ENCODE measurements at places on chromosomes 11 and 22. TPM values are rescaled to one million over a fixed set of nuclear protein-coding genes. Genes with fewer than 3 reads are reported as not detected.
A peak's percentile ranks its signal among the peaks of the same experiment; 100 is the strongest.

DNA sequence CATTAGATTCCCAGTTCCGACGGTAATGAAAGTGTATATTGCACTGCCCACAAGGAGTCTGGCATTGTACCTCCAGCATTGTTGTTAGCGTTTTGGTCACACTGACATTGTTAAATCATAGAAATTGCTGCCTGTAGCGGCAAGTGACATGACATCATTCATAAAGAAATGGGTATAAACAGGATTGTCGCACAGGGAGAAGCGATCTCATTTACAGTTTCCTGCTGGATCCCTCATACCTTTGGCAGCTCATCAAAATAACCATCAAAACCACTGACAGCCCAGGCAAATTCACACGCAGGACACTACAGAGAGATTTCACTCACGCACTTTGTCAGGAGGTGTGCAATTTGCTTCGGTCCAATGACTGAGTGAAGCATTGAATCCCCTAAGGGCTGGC is 3.5 kb downstream of the HTR3B start:
- no peak for DNase-seq

- DNase-seq = peak; percentile 88
Measured at GRCh38 chr11:110086892-110087309, 6.3 kb upstream of the ZC3H12C start.

- DNase-seq = peak; percentile 41
Measured at GRCh38 chr11:133570376-133570775, 38.1 kb upstream of the OPCML start.

GRCh38 chr22:24327832-24328231 is 57.2 kb downstream of the SPECC1L start:
- no peak for DNase-seq

DNA sequence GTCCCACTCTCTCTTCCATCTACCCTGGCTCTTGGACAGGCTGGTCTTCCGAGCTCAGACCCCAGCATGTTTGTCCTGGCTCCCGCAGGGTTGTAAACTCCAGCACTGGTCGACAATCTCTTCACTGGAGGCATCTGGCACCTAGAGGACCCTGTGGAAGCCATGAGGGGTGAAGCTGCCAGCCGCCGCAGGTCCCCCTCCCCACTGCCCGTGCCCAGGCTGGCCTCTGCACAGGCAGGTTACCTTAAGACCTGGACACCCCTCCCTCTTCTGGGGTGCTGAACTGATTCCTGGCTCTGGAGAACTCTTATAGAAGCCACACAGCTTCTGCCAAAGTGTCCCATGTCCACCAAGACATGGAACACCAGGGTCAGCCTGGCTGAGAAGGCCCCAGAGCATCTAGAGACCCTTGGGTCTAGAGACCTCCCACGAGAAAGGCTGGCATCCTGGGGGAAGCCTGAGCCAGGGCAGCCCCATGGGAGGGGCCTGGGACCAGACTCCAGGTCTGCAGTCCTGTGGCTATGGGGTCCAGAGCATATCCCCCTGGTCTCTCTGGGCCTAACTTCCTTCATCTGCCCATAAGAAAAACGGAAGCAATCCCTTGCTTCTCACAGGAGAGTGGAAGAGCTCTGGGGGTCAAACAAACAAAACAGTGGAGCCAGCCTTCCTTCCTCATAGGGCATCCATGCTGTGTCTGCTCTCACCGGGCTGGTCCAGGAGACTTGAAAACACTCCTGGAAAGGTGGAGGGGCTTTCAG is 30.6 kb downstream of the LMO1 start:
- no peak for DNase-seq

GRCh38 chr11:65112546-65113360 is 1.1 kb downstream of the TM7SF2 start:
- DNase-seq = no peak

GRCh38 chr11:61083601-61084147 is 18.6 kb upstream of the CD5 start:
- DNase-seq = no peak

DNA sequence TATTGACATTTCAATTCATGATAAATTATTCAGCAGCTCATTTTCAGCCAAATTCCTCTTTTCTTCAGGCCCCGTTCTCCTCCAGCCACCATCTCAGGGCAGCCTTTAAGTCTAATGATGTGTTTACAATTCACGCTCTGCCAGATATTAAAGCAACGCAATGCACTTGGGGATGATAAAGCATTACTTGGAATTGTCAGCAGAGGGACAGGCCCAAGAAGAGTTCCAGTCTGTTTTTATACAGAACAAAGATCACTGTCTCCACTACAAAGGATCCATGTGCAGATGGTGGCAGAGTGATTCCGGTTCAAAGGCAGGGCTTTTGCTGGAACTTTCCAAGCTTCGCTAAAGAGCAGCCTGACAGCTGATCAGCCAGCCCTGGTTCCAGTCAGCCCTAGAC is 13.6 kb upstream of the GALNT18 start:
- no peak for DNase-seq

The OR5AK2 gene
- not detected for total RNA-seq

The HBG2 gene
- not detected for total RNA-seq

DNA sequence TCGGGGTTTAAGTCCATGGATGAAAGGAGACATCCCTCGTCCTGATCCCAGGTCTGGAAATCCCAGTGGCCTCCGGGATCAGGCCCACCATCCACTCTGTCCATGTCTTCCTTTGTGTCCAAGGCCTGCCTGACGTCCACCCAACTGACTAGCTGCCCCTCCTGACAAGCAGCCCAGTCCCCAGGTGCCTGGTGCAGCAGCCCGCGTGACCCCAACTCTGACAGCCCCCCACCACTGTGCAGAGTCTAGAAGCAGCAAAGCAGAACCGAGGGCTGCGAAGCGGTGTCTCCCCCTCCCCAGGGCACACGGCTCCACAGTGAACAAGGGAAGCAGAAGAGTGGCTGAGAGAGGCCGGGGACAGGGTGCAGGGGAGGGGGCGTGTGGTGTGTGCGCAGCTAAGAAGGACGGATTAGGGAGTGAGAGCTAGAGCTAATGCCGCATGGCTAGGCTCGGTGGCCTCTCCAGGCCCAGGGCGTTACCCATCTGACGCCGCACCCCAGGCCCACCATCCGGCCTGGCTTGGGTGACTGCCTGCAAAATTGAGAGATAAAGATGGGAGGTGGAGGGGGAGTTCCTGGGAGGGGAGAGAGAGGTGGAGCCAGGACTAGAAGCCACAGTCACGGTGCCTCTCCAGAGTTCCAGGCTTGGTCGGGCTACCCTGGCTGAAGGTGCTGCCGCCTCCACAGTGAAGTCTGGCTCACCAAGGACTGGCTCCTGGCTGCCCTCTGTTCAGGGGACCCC is 16.6 kb upstream of the BAIAP2L2 start:
- no peak for DNase-seq

GRCh38 chr22:50737728-50738648 is at the start of gene ACR:
Gene ACR, plus strand, starts transcription at chr22:50738204. Its CDS starts 32 bp downstream, at chr22:50738236.
- no peak for DNase-seq

DNA sequence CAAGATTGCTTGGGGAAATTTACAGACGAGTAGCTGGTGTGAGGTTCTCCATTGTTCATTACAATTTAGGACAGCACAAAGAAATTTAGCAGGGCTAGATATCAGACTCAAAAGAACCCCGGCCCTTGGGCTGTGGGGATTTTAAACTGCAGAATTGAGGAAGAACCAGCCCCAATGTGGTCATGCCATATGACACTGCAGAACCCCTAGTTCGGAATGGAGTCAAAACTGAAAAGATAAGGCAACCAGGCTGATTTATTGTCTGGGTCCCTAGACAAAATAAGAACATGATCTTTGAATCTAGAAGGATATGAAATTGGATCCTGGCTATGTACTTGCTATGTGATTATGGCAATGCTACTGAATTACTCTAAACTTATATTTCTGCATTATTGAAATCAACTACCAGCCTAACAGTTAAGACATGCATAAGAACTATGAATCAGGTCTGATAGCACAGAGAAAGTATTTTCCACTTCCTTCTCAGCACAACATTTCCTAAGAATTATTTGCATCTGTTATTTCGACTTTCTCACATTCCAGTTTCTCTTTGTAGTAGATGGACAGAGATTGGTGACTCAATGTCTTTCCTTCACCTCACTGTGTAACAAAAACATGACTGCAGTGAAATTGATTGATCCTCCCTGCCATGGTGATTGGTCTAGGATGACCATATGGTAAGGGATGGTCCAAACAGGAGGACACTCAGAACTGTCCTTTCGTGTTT is 13.2 kb downstream of the MMP3 start:
- DNase-seq = peak; percentile 93

The RASL10A gene
- total RNA-seq = not detected

DNA sequence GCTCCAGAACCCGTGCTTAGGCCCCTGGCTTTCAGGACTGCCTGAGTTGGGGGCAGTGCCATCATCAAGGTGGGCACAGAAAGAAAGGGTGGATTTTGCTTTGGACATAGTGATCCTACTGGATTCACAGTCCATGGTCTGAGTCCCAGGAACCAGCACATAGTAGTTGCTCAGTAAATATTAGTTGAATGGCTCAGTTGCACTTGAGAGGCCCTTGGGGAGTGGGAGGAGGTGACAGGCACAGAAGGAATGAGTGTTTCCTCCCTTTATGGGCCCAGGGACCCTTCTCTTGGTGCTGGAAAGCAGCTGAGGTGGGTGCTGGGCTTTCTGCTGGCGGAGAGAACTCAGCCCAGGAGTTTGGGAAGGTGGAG is 16.6 kb downstream of the ARHGEF17 start:
- no peak for DNase-seq

The SNX32 gene
- total RNA-seq = under 0.01 TPM

DNA sequence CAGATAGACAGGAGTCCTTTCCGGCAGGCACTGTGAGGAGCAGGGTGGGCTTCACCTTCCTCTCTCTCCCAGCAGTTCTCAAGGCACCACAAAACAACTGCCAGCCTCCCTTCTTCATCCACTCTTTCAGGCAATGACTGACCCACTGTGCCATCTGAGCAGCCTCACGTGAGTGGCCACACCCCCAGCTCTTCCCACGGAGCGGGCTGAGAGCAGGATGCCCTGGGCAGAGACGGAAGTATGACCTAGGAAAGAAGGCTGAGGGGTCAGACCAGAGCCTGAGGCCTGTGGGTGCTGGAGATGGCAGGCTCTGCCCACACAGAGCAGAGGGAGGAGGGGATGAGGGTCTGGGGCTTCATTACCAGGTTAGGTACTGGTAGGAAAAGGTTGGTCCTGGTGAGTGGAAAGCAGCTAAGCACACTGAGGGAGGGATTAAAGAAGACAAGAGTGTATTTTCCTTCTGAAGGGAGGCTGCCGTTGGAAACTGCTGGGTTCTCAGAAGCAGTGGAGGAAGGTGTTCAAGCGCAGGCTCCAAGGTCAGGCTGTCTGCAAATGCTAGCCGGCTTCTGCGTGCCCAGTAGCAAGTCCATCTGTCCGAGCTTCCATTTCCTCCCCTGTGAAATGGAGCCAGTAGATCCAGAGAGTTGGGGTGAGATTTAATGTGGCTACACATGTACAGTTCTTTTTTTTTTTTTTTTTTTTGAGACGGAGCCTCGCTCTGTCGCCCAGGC is 4.6 kb downstream of the NLRP6 start:
- no peak for DNase-seq

- no peak for DNase-seq
Measured at GRCh38 chr11:38123673-38124072, 1525.6 kb upstream of the RAG2 start.

The KBTBD3 gene
- total RNA-seq = 5.8 TPM

The SPTBN2 gene
- total RNA-seq = 67.3 TPM

The MISFA gene
- total RNA-seq = 0.79 TPM

The NXPE4 gene
- total RNA-seq = not detected

DNA sequence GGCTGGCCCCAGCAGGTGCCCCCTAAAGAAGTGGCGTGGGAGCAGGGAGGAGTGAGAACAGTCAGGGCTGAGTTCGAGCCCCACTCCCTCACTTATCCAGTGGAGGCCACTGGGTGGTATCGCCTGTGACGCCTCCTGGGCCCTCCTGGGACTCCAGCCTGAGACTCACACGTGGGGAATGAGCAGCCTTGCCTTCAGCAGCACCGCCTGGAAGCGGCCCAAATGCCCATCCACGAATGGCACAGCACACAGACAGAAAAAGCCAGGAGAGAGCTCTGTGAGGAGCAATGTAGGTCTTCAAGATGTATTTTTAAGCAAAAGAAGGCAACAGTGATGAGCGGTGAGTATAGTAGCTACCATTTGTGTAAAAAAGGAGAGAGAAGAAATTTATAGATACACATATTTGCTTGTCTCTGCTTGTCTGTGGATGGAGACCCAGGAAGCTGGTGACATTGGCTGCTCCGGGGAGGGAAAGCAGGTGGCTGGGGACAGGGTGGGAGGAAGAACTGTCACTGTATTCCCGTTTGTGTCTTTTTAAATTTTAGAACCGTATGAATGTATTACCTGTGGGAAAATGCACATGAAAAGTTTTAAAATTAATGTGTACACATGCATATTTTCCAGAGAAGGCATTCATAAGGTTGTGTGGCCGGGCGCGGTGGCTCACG is 13.2 kb downstream of the KCNJ4 start:
- no peak for DNase-seq

DNA sequence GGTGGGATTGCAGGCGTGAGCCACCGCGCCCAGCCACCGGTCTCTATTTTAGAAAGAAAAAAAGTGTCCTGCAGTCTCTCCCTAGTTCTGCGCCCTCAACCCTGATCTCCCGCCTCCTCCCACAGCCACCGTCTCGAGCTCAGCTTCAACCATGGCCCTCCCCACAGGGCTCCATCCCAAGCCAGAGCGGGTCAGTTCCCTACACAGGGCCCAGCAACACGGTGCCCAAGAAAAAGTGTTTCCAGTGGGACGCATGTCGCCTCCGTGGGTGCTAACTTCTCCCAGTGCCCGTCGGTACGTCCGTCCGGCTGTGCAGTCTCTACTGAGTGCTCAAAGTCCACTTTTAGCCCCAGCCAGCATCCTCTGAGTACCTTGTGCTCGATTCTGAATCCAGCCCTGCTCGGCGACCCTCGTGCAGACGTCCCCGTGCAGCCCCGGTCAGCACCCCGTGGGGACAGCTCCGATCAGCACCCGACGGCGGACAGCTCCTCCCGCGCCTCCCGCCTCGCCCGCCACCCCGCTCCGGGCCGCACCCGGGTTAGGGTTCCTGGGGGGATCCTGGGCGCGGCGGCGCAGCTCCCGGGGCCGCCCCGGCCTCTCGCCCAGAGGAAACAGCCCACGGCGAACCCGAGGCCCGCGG is 657 bp upstream of the MAPK8IP2 start:
- DNase-seq = no peak

- DNase-seq = no peak
Measured at GRCh38 chr11:31797190-31798056, 13.7 kb downstream of the PAX6 start.

DNA sequence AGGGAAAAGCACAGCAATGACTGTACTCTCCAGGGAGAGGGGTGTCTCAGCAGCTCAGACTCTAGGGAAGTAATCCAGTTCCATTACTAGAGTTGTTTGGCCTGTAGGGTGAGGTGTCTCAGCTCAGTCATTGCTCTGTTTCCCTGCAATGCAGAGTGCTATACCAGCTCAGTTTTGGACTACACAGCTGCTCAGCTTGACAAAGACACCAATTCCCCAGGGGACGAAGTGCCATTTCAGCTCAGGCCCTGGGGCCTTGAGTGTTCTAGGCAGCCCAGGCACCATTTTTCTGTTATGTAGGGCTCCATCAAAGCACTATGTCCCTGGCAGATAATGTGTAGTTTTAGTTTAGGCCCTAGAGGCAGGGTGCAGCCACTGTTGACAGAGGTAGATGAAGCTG is 18.2 kb downstream of the CALCB start:
- no peak for DNase-seq

All from bronchial epithelial cell (primary cell).